Neural crest cell (in vitro differentiated cells): ENCODE measurements at places on chromosomes 16 and 17. TPM values are rescaled to one million over a fixed set of nuclear protein-coding genes. Genes with fewer than 3 reads are reported as not detected.
A peak's percentile ranks its signal among the peaks of the same experiment; 100 is the strongest.

LRRC36 gene
- total RNA-seq, result 0.21 TPM in 1 of 2 replicates, not detected in the other

TP53TG3 gene
- not detected in 2 replicates for total RNA-seq

MXRA7 gene
- 46.1 and 54.0 TPM in 2 replicates for total RNA-seq

ITGB3 gene
- total RNA-seq, result 0.09 and 0.11 TPM in 2 replicates

- no peak overlapping the region for H3K4me3 ChIP-seq
- DNase-seq, result no peak
Observed at GRCh38 chr16:73483934-73484711, 436.2 kb upstream of the ZFHX3 start.

DNA sequence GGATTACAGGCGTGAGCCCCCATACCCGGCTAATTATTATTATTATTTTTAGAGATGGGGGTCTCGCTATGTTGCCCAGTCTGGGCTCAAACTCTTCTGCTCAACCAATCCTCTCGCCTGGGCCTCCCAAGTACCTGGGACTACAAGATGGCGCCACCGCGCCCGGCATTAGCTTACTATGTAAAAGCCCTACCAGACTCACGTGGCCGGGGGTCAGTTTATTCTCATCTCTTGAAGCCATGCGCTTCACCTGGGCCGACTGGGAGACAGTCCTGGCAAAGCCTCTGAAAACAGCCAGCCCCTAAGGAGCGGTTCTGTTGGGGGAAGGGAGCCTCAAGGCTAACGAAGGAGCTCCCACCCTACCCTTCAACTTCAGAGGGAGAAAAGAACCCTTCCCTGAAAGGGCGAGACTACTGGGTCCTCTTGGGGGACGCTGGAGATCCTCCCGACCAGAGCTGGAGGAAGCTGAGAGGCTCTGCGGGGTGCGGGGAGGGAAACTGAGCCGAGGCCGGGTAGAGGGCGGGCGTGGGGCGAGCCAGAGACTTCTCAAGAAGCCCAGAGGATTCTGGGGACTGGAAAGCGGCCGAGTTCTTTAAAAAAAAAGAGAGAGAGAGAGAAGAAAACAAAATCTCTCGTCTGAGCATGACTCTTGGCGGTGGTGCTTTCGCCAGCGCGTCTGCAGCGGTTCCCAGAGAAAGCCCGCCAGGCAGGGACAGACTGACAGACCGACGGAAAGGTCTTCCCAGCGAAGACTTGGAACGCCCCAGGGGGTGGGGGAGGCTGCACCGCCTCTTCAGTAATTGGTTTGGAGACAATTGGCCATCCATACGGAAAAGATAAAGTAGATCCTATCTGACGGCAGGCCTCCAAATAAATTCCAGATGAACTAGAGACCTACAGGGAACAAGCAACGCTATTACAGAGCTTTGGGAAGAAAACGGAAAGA lies 5.6 kb upstream of the TUBG2 start:
- H3K4me1 ChIP-seq, result peaks cover 10% of the 10 kb centered on the region
- no peak for DNase-seq
- peaks cover 2% of the 10 kb centered on the region for H3K27me3 ChIP-seq
- peak overlapping the region; percentile 55 for H3K4me3 ChIP-seq

- H3K4me3 ChIP-seq, result no peak overlapping the region
- no peak overlapping the region for H3K27ac ChIP-seq
- DNase-seq, result no peak
- peaks cover 49% of the 10 kb centered on the region for H3K4me1 ChIP-seq
- no peaks in the 10 kb centered on the region for H3K36me3 ChIP-seq
Observed at GRCh38 chr17:38658741-38659345, 15.9 kb downstream of the EPOP start.

GRCh38 chr17:63760771-63761539 lies 12.4 kb downstream of the CCDC47 start:
- H3K27ac ChIP-seq, result no peak overlapping the region
- DNase-seq, result no peak
- H3K27me3 ChIP-seq, result no peaks in the 10 kb centered on the region
- H3K4me3 ChIP-seq, result no peak overlapping the region
- peaks cover 10% of the 10 kb centered on the region for H3K36me3 ChIP-seq
- H3K4me1 ChIP-seq, result no peaks in the 10 kb centered on the region

GRCh38 chr16:58415003-58415402 lies 22.7 kb downstream of the GINS3 start:
- H3K36me3 ChIP-seq, result no peaks in the 10 kb centered on the region
- no peak overlapping the region for H3K27ac ChIP-seq
- no peak for DNase-seq
